ENCODE measurements at places on chromosomes 11 and 22.

- DNase-seq = peak; percentile 22
Measured at GRCh38 chr22:31488988-31489617, 539 bp downstream of the EIF4ENIF1 start.

GRCh38 chr22:28341001-28341400 lies 338.6 kb downstream of the TTC28 start:
- DNase-seq = peak; percentile 16

DNA sequence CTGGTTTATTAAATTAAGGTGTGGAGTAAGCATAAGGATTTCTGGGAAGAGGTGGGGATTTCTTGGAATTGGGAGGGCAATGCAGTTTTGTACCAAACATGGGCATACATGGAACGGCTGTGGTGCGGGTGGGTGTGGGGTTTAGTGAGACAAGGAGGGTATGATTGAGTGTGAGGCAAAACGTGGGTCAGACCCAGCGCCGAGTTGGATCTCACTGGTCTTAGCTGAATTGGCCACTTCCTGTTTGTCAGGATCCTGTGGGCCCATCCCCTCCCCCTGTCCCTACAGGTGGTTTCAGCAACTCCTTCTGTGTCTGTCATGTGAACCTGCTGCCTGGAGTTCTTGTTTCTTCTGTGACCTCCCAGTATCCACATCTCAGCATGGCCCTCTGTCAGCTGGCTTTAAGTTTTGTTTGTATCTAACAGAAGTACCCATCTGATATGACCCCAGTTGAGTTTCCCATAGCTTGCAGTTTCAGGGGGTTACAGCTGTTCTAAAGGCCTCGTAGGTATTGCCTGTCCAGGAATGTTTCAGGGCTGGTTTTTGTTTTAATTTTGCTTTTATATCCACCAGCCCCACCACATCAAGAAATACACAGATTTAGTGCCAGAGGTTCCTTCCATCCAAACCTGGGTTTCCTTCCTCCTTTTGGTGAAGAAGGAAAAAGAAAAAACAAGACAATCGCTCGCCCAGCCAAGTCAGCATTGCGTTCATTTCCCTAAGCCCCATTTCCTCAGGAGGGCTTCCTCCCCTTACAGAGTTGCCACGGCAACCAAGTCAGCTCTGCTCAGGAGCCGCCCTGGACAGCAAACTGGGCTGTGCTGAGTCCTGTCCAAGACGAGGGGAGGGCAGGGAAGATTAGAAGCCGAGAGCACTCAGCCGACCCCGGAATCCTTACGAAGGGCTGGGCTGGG lies 6.0 kb downstream of the APOL1 start:
- peak; percentile 65 for DNase-seq

GRCh38 chr11:120798854-120799253 lies 225.0 kb upstream of the TBCEL start:
- peak; percentile 50 for DNase-seq

Data from astrocyte of the spinal cord (primary cell).